ENCODE measurements at places on chromosomes 3 and 15.

DNA sequence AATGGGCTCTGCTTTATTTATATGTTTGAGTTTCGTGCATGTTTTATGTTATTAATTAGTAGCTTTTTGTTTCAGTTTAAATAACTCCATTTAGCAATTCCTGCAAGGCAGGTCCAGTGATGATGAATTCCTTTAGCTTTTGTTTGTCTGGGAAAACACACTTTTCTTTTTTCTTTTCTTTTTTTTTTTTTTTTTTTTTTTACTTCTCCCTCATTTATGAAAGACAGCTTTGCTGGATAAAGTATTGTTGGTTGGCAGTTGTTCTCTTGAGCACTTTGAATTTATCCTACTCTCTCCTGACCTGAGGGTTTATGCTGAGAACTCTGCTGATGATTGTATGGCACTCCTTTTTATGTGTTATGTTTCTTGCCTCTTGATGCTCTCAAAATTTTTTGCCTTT is 35.7 kb downstream of the TMEM39A start:
- no peak for DNase-seq

DNA sequence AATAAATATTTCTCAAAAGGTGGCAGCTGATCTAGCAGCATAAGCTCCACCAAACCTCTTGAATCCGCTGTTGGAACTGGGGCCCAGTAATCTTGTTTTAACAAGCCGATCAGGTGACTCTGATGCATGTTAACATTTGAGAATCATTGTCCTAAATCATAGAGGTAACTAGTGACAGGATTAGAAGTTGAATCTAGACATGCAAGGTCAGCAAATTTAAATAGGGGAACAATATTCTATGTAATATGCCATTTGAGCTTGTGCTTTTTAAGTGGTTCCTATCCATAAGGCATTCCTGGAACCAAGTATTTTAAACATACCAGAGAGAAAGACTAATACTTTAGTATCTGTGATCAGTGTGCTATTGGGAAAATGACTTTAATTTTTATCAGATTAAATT is 412.8 kb downstream of the PYDC2 start:
- no peak for DNase-seq

DNA sequence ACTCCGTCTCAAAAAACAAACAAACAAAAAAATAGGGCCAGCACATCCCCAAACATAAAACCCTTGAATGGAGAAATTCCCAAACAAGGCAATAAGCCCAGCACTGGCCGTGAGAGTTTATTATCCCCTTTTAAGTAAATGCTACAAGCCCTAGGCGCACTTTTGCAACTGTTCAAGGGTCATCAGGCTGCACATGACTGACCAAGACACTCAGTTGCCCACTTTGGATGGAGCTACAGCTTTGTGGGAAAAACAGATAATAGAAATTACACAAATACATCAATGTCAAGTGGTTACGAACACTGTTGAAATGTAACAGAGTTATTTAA is 33.7 kb upstream of the ZNF445 start:
- DNase-seq, result no peak

DNA sequence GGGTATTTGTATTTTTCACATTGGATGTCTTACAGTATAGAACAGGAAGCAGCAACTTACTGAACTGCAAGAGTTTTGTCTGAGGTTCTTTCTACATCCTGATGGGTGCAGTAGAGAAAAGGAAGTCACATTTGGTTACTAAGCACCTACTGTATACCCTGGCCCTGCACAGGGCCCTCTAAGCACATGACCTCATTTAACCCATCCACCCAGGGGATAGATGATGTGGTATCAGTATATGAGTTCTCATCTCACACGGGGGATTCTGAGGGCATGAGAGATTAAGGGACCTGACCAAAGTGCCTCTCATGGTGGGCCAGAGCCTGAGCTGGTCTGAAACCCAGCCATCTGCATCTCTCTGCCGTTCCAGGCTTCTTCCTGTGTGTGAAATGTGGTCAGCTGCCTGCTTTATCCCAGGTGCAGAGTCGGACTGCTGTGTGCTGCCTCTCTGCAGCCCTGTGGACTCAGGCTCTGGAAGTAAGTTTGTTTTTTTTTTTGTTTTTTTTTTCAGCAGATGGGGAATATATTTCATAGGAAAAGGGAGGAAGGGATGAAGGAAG is 17.9 kb downstream of the SLC6A11 start:
- DNase-seq, result no peak

DNA sequence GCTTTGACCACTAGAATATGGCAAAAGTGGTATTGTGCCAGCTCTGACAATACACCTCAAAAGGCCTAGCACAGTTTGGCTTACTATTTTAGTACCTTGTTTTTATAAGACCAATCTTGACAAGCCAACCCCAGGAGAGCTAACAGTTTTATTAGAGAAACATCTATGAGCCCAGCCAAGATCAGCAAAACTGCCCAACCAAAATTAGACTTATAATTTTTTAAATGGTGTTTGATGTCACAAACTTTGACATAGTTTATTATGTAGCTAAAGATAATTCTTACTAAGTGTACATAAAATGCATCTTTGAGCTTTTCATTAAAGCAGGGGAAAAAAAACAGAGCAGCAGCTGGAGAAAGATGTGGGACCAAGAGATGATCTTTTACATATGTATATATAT is 537.5 kb downstream of the ZPLD1 start:
- no peak for DNase-seq

GRCh38 chr3:154236331-154236730 is 88.0 kb downstream of the DHX36 start:
- DNase-seq, result no peak

DNA sequence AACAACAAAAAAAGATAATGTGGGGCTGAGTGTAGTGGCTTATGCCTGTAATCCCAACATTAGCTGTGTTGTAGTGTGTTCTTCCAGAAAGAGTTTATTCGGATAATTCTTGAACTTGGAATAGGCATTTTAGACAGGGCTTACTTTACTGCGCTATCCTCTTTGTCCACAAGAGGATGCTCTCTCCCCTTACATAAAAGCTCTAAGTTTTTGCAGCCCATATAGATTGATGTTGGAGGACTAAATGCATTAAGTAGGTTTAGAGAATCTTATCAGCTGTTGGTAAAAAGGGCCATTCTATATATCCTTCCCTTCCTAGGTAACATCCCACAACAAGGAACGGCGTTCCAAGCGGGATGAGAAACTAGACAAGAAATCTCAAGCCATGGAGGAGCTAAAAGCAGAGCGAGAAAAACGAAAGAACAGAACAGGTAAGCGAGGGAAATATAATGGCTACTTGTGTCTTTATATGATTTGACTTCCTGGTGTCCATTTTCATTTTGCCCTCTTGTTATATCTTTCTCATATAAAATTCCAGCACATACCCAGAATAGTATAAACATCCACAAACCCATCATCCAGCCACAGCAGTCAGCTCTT is 27.8 kb upstream of the ITPKA start:
- DNase-seq, result no peak

DNA sequence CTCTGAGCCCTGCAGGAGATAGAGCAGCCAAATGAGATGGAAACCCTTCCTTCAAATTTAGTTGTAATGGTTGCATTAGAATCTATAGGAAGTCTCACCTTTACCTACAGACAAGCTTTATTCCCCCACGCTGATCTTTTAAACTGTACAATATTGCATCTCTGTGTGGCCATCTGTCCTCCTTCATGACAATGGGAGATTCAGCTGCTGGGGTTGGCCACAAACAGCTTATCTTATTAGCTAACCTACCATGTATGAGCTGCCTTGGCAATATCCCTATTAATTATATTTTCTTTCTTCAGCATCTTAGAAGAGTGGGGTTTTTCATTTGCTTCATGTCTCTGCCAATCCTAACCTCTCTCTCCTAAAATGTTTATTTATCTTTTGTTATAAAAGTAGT is 238.7 kb upstream of the NR2E3 start:
- no peak for DNase-seq

DNA sequence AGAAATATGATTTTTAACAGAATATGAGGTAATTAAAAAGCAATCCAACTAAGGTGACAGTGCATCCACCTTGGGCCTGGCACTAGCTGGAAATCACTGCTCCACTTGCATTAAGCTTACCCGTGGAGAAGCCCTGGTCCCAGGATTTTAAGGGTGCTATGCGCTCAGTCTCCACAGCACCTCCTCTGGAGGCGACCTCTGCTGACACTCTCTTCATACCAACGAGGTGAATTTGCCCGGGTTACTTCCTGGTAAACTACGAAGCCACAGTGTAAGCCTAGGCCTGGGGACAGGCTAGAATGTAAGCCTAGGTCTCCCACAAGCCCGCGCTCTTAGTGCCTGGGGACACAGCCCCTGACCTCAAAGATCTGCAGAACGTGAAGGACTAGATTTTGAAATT is 793 bp downstream of the APOD start:
- DNase-seq, result no peak

DNA sequence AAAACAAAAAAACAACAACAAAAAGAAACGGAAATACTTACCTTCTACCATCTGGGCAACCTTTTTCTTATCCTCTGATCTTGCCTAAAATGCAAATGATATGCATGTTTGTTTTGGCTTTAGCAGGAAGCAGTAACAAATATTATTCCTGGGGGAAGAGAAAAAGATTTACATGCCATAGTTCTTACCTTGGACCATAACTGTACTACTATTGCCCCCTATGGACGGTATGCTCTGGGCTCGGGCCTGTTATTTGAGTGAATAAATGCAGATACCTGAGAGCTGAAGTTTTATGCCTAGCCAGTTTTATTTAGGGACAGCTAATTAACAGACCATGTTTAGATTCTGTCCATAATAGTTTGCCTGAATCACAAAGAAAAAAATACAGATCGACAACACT is 12.6 kb upstream of the STARD5 start:
- no peak for DNase-seq

- DNase-seq, result no peak
Observed at GRCh38 chr15:91374336-91374735, 274.3 kb downstream of the SV2B start.

- DNase-seq, result peak; percentile 39
Observed at GRCh38 chr3:169668957-169669741, 5.6 kb upstream of the MECOM start.

- no peak for DNase-seq
Observed at GRCh38 chr15:49300856-49301255, 122.2 kb upstream of the FGF7 start.

DNA sequence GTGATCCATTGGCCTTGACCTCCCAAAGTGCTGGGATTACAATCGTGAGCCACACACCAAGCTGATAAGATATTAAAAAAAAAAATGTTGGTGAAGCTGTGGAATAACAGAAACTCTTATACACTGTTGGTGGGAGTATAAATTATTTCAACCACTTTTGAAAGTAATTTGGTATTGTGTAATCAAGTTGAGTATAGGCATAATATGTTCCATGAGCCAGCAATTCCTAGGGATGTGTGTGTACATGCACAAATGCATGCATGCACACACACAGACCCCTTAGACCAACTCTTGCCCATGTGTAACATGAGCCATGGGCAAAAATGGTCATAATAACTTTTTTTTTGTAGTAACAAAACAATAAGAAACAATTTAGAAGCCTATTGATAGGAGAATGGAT is 130.2 kb upstream of the ANKRD28 start:
- no peak for DNase-seq
